ENCODE measurements at places on chromosomes 12 and 14. TPM values are rescaled to one million over a fixed set of nuclear protein-coding genes. Genes with fewer than 3 reads are reported as not detected.

DNA sequence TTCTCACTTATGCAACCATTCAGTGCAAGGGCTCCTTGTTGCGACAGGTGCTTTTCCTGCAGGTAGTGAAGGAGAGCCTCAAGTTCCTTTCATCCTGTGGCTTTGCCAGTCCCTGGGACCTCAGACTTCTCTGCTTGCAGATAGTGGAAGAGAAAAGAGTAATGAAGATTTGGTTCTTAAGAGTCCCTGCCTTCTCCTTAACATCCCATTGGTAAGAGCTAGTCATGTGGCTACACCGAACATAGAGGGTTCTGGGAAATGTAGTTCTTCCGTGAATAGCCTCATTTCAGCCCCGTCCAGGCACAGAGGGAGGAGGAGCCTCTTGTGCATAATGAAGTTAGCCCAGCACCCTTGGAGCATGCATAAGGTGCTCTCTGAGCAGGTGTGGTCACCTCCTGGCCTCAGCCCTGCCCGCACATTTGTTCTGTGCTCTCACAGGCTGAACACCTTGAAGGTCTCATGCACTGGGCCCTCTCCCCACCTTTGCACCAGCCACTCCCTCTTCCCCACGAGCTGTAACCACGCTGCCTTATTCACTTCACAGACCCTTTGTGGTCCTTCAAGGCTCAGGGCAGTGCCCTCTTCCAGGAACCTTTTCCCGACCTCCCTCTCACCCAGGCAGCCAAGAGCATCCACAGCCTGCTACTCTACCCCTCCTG is 134.0 kb downstream of the BCL11B start:
- no peak for DNase-seq

- DNase-seq: no peak
These were observed 4.5 kb downstream of the RAB5B start for GRCh38 chr12:55978393-55978792.

DNA sequence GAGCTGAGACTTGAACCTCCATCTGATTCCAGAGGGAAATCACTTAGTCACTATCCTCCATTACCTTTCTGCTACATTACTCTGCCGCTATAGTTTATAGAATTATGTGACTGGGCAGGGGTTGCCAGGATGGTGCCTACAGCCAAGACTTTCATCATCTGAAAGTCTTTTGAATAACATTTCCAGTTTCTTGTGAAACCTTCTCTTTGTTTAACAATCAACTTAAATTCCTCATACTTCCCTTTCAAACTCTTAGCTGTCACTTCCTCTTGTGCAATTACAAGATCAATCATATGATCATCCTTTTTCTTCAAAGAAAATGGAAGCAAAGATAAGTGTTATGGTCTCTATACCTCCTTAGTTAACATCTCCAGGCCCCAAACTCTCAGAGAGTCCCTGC is 25.4 kb upstream of the PELI2 start:
- DNase-seq: no peak

GRCh38 chr14:80095623-80096022 is 115.7 kb downstream of the DIO2 start:
- no peak for DNase-seq

DNA sequence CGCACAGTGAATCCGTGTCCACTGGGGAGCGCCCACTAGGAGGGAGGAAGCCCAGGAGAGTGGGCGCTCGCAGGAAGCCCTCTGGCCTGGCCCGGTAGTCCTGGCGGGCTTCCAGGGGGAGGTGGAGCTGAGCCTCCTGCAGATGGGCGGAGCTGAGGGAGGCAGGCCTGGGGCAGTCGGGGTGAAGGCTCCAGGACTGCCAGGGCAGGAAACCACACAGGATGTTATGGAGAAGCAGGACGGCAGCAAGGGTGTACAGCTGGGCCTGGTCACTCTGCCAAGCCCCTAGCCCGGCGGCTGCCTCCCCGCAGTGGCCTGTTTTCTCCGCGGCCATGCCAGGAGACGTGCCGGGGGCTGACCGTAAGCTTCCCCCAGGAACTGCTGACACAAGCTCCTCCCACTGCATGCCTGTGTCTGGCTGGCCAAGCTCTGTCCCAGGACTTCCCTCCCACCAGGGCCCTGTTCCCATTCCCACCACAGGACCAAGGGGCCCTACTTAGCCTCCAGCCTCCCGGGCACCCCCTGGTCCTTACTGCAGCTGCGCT is 143.4 kb upstream of the C14orf180 start:
- DNase-seq: no peak

DNA sequence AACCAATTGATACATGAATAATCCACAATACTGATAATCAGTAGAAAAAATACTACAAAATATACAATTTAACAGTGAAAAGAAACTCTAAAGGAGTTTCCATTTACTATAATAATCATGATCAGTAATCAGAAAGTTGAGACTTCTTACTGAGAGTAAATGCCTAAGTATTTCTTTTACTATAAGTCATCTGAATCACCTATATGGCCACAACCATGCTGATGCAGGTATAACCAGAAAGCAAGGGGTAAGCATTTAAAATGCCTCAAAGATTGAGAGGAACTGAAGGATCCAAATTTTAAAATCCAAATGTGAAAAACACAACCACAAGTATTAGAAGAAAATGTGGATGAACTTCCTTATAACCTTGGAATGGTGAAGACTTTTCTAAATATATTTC is 23.4 kb downstream of the CDK17 start:
- no peak for DNase-seq

DNA sequence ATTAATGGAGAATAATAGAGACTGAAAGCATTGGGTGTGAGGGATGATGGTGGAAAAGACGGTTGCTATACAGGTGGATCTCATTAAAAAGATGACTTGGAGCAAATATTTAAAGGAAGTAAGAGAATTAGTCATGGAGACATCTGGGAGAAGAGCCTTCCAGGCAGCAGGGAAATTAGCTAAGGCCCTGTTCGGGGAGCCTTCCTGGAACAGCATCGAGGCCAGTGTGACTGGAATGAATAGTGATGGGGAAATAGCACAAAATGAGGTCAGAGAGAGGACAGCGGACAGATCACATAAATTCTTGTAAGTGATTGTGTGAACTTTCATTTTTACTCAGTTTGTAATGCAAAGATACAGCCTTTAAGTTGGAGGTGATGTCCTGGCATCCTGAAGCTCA is 842.3 kb downstream of the SLC6A15 start:
- DNase-seq: no peak

GRCh38 chr12:27305673-27306456 is 26.8 kb upstream of the BMAL2 start:
- no peak for DNase-seq

- no peak for DNase-seq
These were observed 21.1 kb upstream of the PPP2R5E start for GRCh38 chr14:63564318-63564717.

Gene OAS2
- 122 TPM for total RNA-seq

Gene CNIH1
- 95.4 TPM for total RNA-seq

Gene BCL2L14
- total RNA-seq: 3.8 TPM
